ENCODE measurements at places on chromosomes 6 and 20. TPM values are rescaled to one million over a fixed set of nuclear protein-coding genes. Genes with fewer than 3 reads are reported as not detected.

Gene GSTA2
- 85.8 TPM for polyA plus RNA-seq

Gene BMP5
- 0.09 TPM for polyA plus RNA-seq

Gene NOX3
- not detected for polyA plus RNA-seq

Gene CDC5L
- 7.6 TPM for polyA plus RNA-seq

Gene SPEF1
- 0.71 TPM for polyA plus RNA-seq

Gene CDK19
- polyA plus RNA-seq = 4.0 TPM
